ENCODE measurements at places on chromosomes 5 and 9. TPM values are rescaled to one million over a fixed set of nuclear protein-coding genes. Genes with fewer than 3 reads are reported as not detected.

The CAMK4 gene
- 5.1 TPM for total RNA-seq

The COQ4 gene
- 18.6 TPM for total RNA-seq

The PTCH1 gene
- 1.3 TPM for total RNA-seq

The SPINK6 gene
- not detected for total RNA-seq

The CATSPER3 gene
- not detected for total RNA-seq

The PCDHB4 gene
- total RNA-seq: under 0.01 TPM

The FAXDC2 gene
- total RNA-seq: 0.77 TPM

The CDH9 gene
- not detected for total RNA-seq

The SHISAL2B gene
- total RNA-seq: not detected

The NADK2 gene
- 48.8 TPM for total RNA-seq

The KIF2A gene
- 62.3 TPM for total RNA-seq

The LMBRD2 gene
- 15.1 TPM for total RNA-seq

The WASHC1 gene
- 4.8 TPM for total RNA-seq

The TBCA gene
- 175 TPM for total RNA-seq

The ECM2 gene
- 2.7 TPM for total RNA-seq

The LEAP2 gene
- total RNA-seq: under 0.01 TPM

The GLDC gene
- total RNA-seq: 0.85 TPM

The SLC1A1 gene
- 117 TPM for total RNA-seq

The P4HA2 gene
- total RNA-seq: 201 TPM

The PCDHB2 gene
- 6.5 TPM for total RNA-seq

The SV2C gene
- under 0.01 TPM for total RNA-seq

The PCDHGB2 gene
- 2.5 TPM for total RNA-seq

The OLFML2A gene
- 0.56 TPM for total RNA-seq

The PRDM9 gene
- not detected for total RNA-seq

All from regular cardiac myocyte (primary cell).